Activated CD8-positive, alpha-beta memory T cell treated with anti-CD3 and anti-CD28 coated beads, Interleukin-2, amount 50 U/mL, for 4 hours (primary cell): ENCODE measurements at places on chromosomes 13 and 19.
A peak's percentile ranks its signal among the peaks of the same experiment; 100 is the strongest.

DNA sequence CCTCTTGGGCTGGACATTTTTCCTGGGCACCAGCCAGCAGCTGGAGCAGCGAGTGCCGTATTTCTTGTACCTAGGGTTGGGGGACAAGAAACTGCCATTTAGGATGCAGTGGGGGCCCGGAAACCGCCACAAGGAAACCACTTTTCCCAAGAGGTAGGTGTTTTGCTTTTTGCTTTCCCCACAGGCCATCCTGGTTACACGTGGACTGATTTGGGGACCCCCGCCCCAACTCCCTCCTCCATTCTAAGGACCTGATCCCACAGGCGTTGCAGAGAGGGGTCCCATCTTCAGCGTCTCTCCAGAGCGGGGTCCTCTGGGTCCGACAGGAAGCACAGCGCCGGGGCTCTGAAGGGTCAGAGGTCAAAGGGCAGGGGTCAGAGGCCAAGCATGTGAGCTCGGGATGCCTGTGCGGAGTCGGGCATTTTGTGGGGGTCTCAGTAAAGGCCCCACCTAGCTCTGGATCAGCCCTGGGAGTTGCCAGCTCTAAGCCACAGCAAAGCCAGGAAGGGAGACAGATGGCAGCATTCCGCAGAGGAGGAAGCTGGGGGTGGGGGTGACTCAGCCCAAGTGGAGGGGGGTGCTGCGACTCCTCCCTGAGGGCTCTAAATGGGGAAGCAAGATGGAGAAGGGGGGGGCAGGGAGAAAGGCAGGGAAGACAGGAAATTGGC, 4.3 kb downstream of the ZGLP1 start:
- DNase-seq: no peak

DNA sequence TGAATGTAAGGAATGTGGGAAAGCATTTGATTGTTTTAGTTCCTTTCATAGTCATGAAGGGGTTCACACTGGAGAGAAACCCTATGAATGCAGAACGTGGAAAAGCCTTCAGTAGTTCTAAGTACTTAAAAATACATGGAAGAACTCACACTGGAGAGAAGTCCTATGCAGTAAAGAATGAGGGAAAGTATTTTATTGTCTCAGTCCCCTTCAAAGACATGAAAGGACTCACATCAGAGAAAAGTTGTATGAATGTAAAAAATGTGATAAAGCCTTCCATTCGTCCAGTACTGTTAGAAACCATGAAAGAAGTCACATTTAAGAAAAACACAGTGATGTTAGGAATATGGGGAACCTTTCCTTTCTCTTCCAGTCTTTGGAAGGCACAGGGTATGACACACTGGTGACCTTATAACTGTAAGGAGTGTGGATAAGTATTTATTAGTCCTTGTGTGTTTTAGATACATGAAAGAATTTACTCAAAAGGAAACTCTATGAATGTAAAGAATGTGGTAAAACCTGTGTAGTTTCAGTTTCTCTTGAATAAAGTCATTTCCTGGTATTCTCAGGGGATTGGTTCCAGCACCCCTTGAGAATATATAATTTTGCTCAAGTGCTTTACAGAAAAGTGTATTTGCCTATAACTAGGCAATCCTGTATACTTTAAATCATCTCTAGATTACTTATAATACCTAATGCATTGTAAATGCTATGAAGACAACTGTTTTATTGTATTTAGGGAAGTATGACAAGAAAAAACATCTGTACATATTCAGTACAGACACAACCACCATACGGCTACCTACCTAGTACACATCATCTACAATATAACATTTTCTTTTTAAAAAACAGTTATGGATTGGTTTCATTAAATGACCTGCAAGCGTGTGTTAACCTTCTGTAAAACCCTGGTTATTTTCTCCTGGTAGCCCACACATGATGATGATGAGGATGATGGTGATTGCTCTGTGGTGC, 52.8 kb downstream of the ZNF823 start:
- DNase-seq: no peak

GRCh38 chr13:98483601-98484288, 93.2 kb downstream of the STK24 start:
- DNase-seq: no peak

- no peak for DNase-seq
These were observed 3.2 kb downstream of the POLD1 start for GRCh38 chr19:50387176-50387867.

- DNase-seq: no peak
These were observed 3.3 kb upstream of the GPR183 start for GRCh38 chr13:99310382-99311031.

- no peak for DNase-seq
These were observed 178.2 kb downstream of the NDFIP2 start for GRCh38 chr13:79659121-79659521.

GRCh38 chr19:50573741-50574461, 5.7 kb upstream of the LRRC4B start:
- DNase-seq: no peak

DNA sequence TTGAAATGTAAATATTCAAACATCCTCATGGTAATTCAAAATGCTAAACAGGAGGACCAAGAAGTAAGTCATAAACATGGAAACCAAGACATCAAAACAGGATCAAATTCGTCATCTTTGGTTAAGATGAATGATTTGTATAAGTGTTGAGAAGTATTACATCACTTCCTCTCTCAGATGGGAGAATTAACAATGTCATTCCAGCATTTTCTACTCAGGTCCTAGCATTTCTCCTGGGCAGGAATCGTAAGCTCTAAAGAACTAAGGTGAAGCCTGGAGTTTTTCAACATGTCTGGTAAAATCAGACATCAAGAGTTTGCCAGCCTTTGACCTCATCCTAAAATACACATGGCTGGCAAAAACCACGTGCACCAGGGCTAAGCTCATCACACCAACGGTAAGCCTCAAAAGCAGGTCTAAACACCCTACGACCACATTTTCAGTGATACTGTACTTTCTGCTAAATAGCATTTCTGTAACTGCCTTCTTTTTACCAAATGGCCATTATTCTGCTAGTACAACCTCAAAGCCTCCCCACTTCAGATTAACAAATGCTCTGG, 24.8 kb downstream of the RANBP3 start:
- no peak for DNase-seq

DNA sequence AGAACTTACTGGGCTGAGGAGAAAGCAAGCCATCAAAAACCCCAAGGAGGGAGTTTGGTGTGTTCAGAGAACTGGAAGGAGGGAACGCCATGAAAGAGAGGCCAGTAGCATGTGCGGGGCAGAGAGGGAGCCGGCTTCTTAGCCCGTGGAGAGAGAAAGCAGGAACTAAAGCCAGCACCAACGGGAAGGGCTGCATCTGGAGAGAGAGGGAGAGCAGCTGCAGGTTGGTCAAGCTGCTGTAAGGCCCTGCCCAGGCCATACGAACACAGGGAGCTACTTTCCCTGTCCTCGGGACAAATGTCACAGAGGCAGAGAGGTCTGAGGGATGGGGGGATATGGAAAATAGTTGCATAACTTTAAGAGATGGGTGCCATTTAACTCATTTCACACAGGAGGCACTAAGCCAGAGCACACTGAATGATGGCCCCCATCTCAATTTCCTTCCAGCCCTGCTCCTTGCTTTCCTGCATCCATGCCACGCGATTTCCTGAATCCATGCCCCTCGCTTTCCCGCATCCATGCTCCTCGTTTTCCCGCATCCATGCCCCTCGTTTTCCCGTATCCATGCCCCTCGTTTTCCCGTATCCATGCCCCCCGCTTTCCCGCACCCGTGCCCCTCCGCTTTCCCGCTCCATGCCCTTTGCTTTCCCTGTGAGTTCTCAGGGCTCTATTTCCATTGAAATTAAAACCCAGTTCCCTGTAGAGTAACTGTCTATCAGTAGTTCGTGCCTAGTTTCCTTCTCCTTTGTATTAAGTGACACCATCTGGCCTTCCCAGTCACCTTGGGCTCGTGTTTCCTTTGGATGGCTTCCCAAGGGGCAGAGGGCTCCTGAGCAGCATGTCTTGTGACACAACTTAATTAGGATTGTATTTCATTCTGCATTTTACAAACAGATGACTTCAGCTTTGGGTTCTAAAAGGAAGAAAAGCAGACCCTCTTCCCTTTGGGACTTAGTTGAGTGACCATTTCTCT, 31.5 kb upstream of the TPT1 start:
- DNase-seq: no peak

- DNase-seq: no peak
These were observed 20.7 kb downstream of the CEBPG start for GRCh38 chr19:33394006-33394722.

GRCh38 chr13:105902396-105902795, 633.1 kb downstream of the EFNB2 start:
- DNase-seq: no peak

DNA sequence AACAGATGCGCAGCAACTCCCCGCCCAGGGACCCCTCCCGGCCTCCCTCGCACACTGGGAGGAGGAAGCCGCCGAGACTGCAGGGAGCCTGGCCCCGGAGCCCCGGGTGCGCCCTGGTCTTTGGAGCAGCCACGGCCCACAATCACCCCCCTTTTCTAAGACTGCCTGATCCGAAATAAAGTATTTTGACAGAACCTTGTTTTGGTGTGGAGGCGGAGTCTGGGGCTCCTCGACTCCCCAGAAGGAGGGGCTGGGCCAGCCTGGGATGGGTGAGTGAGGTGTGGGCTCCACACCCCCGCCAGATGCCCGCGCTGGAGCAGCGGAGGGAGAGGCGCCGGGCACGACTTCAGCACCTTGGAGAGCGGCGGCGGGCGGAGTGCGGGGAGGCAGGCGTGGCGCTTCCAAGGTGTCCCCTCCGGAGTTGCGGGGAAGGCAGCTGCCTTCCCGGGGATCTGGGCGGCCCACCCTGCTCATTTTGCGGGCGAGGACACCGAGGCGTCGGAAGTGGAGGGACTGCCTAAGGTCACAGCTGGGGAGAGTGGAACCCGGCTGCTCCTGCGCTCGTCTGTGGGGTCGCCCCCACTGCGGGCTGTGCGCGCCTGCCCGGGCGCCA, 9.4 kb downstream of the SIRT6 start:
- peak; percentile 67 for DNase-seq

GRCh38 chr19:20078581-20079031, 806 bp downstream of the ZNF90 start:
- DNase-seq: no peak

- no peak for DNase-seq
These were observed 5.0 kb upstream of the MICU2 start for GRCh38 chr13:21608961-21609360.

- peak; percentile 40 for DNase-seq
These were observed 18.7 kb downstream of the MLLT1 start for GRCh38 chr19:6260912-6261650.

GRCh38 chr13:100540621-100541020, 48.0 kb downstream of the GGACT start:
- no peak for DNase-seq

GRCh38 chr13:107376341-107377125, 808.6 kb upstream of the ARGLU1 start:
- DNase-seq: no peak

GRCh38 chr19:39299404-39299803, 3.2 kb downstream of the IFNL1 start:
- no peak for DNase-seq

DNA sequence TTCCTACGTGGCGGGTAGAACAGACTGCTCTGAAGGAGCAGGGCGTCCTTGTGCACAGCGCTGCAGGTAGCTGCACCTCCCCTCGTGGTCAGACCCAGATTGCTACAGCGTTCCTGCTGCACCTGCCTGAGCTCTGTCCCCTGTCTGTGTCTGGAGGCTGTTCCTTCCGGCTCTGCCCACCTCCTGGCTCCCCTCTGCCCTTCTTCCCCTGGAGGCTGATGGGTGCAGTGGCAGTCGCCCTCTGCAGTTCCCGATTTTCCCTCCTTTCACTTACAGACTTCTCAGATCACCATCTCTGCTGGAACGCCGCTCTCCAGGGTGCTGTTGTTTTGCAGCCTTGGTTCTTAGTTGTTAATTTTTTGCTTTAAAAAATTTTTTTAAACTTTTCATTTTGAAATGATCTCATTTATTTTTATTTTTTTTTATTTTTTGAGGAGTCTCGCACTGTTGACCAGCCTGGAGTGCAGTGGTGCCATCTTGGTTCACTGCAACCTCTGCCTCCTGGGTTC, 53.6 kb downstream of the SMARCA4 start:
- DNase-seq: no peak

DNA sequence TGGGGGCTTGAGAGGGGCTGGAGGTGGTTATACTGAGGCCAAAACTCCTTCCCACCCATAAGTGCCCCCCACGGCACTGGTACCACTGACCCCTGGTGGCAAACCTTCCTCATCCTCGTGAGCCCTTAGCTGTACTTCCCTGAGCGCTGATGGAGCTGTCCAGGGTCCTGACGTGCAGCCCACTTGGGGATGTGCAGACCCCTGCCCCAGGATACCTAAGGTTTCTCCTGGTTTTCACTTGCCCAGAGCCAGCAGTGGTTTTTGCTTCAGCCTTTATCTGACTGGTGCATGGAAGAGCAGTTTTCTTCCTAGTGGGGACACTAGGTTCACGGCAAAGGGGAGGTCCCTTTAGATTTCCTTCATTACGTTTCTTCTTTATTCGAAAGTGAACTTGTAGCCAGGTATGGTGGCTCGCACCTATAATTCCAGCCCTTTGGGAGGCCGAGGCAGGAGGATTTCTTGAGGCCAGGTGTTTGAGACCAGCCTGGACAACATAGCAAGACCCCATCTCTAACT, 28.7 kb upstream of the KCTD15 start:
- DNase-seq: no peak

GRCh38 chr13:33757713-33758112, 60.2 kb upstream of the RFC3 start:
- DNase-seq: no peak

- DNase-seq: no peak
These were observed 147.9 kb downstream of the LMO7 start for GRCh38 chr13:75784003-75784402.

- DNase-seq: no peak
These were observed 253.0 kb downstream of the PCDH20 start for GRCh38 chr13:61162636-61163035.

DNA sequence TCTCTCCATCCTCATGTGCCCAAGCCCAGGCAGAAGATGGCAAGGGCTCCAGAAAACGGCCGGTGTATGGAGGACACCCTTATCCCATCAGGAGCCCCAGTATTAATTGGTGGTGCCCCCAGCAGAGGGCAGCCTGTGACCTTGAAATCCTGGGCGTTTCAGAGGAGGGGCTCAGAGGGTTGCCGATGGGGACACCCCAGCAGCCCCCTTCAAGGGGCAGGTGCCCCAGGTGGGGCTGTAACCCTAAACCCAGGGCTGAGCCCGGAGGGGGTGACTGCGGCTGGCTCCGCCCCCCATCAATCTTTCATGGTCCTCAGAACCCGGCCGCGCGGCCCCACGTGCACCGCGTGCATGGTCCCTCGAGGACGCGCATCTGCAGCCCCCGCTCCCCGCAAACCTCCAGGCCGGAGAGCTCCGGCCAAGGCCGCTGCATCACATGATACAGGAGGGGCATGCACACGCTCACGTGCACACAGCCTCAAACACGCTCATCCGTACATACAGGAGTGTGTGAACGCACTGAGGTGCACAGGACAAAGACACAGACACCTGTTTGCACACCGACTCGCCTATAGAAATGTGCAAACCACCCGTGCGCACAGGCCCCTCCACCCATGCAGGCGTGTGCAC, 949 bp downstream of the RAB3A start:
- peak; percentile 34 for DNase-seq

DNA sequence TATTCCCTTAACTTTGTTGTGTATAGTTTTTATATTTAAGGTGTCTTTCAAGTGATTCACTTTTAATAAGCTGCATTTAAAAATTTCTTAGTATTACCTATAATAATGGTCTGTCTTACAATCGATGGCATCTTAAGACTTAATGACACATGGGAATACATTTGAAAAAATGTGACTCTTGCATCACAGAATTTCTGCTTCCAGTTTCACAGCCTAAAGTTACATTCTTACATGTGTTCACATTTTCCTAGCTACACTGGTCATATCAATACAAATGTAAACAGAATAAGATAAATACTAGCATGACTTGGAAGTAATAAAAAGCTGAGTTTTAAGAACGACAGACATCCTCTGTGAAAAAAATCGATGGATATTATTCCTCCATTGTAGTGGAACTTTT, 1597.1 kb upstream of the MIR17HG start:
- DNase-seq: no peak
